ENCODE measurements at places on chromosomes 2 and 18.

- no peak for DNase-seq
Observed at GRCh38 chr2:9885036-9885684, 41.9 kb downstream of the TAF1B start.

GRCh38 chr2:177888581-177888980 lies 184.0 kb downstream of the PDE11A start:
- no peak for DNase-seq

DNA sequence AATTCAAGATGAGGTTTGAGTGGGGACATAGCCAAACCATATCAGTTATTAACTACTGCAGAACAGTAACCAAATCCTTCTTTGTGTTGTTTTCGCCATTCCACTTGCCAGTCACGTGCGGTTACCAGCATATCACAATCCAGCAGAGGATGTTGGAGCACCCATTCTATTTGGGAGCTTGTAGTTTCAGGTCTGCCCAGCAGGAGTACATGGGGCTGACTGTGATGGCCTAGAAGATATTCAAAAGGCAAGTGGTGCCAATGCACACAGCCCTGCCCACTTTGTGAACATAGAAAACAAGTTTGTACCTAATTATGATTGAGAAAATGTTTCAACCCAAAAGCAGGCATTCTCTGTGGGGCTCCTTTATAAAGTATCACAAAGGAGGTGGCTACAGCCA lies 57.0 kb downstream of the ZNF519 start:
- no peak for DNase-seq

GRCh38 chr2:51165534-51166260 lies 133.8 kb upstream of the NRXN1 start:
- DNase-seq = no peak

- no peak for DNase-seq
Observed at GRCh38 chr2:162968306-162968705, 129.7 kb upstream of the KCNH7 start.

GRCh38 chr18:52903857-52904256 lies 563.9 kb downstream of the DCC start:
- no peak for DNase-seq

- no peak for DNase-seq
Observed at GRCh38 chr2:193462411-193462810, 1267.7 kb upstream of the TMEFF2 start.

- DNase-seq = peak; percentile 88
Observed at GRCh38 chr2:202033317-202034248, at the start of gene FZD7. TSS of gene FZD7 (plus strand) at chr2:202033855. CDS start at chr2:202034648, 793 bp downstream.

DNA sequence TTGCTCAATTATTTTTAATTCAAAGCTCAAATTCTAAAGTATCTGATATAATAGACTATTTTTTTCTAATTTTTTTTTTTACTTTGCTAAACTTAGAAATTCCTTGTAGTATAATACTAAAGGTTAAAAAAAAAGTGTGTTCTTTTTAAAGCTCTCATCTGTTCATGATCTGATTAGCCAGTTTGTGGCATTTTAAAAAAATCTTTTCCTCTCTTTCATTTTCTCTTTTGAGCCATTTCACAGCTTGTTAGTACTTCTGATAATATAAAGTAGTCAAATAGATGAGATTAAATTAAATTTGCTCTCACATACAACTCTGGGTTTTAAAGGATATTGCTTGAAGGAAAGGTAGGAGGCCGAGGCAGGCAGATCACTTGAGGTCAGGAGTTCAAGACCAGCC lies 40.7 kb upstream of the NEMP2 start:
- no peak for DNase-seq

DNA sequence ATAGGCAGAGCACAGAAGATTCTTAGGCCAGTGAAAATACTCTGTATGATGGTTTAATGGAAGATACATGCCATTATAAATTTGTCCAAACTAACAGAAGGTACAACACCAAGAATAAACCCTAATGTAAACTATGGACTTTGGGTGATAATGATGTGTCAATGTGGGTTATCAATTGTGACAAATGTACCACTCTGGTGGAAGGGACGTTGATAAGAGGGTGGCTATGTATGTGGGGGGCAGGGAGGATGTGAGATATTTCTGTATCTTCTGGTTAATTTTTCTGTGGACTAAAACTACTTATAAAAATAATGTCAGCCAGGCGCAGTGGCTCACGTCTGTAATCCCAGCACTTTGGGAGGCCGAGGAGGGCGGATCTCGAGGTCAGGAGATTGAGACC lies 86.2 kb downstream of the HNRNPLL start:
- DNase-seq = no peak

DNA sequence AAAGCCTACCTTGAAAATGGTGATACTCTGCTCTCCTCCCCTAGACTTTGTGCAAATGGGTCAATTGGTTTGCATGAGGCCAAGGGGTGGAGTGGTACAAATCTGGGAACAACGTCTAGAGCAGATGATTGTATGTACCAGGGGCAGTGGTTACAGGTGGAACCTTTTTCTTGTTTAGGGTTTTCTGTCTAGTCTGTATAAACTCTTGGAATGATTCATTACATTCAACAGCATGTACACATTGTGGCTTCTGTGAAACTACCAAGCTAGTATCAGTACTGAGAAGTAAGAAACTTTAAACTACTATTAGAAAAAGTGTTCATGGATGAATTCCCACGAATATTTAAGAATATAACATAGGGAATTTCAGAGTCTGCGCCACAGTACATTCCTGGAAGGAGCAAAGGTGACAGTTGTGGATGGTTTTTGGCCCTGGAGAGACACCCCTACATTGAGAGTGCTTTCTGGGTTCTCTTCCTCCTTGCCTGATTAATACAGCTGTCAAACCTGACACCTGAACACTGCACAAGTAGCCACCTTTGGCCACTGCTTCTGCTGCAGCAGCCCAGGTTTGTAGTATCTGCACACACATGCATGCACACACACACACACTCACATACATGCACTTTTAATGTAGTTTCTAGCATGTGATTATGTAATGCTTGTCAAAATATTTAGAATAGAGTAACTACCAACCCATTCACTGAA lies 30.0 kb downstream of the CFAP221 start:
- no peak for DNase-seq
